ENCODE measurements at places on chromosomes 2 and 18. TPM values are rescaled to one million over a fixed set of nuclear protein-coding genes. Genes with fewer than 3 reads are reported as not detected.

The CHRND gene
- not detected for total RNA-seq

The ONECUT2 gene
- not detected for total RNA-seq

The STPG4 gene
- not detected for total RNA-seq

The CDK15 gene
- 0.23 TPM for total RNA-seq

- no peak for DNase-seq
Observed at GRCh38 chr2:204010628-204011560, 74.3 kb downstream of the ICOS start.

- DNase-seq, result no peak
Observed at GRCh38 chr2:54476852-54477251, 20.7 kb downstream of the SPTBN1 start.

- no peak for DNase-seq
Observed at GRCh38 chr2:159708066-159708760, 4.1 kb upstream of the MARCHF7 start.

- no peak for DNase-seq
Observed at GRCh38 chr2:120831891-120832290, 96.2 kb downstream of the GLI2 start.

DNA sequence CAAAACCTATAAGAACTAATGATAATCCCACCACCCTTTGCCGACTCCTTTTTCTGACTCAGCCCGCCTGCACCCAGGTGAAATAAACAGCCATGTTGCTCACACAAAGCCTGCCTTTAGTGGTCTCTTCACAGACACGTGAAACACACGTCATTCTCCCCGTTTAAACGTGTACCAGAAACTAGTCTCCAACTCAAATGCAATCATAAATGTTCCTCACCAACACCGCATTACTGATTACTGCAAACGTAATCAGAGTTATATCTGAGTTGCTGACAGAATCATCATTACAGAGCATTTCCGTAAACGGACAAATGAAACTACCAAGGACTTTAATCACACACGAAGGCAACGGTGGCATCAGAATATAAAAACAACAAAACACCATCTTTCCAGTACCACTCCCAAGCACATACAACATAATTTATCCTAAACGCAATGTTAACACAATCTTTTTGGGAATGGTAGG, 1.9 kb downstream of the CLK1 start:
- DNase-seq, result no peak

Measured in esophagus squamous epithelium (tissue), 5 donors.